ENCODE measurements at places on chromosomes 5 and 9.

DNA sequence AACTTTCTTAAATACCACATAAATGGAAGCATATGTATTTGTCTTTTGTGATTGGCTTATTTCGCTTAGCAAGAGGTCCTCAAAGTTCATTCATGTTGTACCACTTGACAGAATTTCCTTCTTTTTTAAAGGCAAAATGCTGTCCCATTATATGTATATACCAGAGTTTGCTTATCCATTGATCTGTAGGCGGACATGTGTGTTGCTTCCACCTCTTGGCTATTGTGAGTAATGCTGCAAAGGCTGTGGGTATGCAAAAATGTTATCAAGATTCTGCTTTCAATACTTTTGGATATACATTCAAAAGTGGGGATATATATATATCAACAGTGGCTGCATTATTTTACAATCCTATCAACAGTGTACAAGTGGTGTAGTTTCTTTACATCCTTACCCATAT is 271.0 kb downstream of the PRR16 start:
- DNase-seq: no peak

- DNase-seq: no peak
These were observed 46.3 kb downstream of the GGTA1 start for GRCh38 chr9:121453232-121453892.

- DNase-seq: no peak
These were observed 18.0 kb upstream of the CDC23 start for GRCh38 chr5:138230981-138231589.

DNA sequence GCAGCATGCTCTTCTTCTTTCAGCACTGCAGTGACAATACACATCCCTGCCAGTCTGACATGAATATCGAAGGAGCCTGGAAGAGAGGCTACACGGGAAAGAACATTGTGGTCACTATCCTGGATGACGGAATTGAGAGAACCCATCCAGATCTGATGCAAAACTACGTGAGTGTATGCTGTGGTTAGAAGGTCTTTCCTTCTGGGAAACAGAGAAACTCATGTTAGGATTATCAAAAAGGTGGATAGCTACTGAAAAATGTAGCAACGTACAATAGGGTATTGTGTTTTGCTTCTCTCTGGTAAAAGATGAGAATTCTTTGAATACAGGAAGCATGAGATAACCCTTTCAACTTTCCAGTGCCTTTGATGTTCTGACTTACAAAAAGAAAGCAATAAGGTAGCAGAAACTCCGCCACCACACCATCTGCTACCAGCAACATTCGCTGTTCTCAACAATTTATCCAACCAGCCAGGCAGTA is 133.3 kb downstream of the PCSK5 start:
- no peak for DNase-seq

DNA sequence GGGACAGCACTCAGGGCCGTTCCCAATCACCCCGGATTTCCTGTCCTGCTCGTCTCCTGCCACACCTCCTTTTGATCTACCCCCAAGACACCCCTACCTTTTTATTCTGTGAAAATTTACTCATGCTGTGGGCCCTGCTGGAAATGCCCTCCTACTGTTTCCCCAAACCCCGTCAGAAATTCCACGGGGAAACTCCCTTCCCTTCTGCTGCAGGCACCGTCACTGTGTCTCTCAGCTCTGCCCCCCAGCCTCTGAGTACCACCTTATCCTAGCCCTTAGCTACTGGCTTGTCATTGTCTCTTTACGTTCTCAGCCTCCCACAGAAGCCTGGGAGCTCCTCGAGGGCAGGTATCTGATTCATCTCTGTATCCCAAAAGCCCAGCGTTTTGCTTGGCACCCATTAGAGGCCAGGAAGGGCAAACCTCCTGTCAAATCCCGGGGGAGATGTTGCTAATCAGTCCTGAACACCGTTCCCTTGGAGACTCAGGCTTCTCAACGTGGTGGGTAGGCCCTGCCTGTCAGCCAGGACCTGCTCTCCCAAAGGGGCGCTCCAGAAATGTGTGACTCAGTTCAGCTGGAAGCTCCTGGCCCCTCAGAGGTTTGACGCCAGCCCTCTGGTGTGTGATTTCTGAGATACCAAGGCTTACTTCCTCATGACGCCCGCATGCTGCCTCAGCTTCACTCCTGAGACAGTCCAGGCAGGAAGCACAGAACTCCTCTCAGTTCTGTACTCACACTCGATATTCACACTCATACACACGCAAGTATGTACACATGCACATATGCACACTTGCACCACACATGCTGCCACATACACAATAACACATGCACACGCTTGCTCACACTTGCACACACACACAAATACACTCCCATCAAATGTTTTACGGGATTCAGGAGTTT is 50.7 kb upstream of the GRHPR start:
- no peak for DNase-seq

DNA sequence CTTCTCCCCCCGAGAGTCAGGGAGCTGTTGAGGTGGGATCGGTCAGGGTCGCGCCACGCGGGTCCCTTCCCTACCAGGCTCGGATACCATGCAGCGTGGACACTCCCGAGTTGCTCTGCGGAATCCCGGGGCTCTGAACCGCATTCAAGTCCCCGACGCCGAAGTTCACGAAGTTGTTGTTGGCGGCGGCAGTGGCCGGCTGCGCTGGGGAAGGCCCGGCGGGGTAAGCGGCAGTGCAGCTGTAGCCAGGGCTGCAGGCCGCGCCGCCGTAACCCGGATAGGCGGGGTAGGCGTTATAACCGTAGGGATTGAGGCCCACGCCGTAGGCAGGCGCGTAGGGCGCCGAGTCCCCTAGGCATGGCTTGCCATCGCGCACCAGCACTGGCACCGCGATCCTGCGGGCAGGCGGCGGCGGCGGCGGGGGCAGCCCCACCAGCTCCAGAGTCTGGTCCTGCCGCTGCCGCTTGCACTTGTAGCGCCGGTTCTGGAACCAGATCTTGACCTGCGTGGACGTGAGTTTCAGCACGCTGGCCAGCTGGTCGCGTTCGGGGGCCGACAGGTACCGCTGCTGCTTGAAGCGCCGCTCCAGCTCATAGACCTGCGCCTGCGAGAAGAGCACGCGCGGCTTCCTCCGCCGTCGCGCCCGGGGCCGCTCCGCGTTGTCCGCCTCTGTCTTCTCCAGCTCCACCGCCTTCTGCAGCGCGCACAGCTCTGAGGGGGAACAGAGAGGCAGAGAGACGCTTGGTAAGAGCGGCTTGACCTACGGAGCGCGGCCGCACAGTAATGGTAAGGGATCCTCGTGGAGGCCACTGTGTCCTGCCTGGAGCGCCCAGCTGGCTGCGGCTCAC is 2.3 kb downstream of the NKX2-5 start:
- DNase-seq: no peak

DNA sequence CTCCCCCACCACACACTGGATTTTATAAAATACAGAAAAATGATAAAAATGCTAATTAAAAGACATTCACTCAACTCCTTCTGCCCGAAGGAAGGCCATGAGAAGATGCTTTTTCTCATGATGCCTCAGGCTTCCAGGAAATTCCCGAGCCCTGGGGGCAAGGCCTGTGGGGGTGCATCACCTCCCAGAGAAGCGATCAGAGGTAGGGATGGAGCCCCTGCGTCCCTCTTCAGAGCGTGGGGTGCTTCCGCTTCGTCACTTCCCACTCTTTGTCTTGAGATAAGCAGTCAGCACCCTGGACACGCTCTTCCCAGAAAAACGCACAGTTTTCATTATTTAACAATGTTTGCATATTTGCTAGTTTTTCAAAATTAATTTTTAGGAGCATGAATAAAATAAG is 33.3 kb upstream of the SH3PXD2B start:
- DNase-seq: no peak

DNA sequence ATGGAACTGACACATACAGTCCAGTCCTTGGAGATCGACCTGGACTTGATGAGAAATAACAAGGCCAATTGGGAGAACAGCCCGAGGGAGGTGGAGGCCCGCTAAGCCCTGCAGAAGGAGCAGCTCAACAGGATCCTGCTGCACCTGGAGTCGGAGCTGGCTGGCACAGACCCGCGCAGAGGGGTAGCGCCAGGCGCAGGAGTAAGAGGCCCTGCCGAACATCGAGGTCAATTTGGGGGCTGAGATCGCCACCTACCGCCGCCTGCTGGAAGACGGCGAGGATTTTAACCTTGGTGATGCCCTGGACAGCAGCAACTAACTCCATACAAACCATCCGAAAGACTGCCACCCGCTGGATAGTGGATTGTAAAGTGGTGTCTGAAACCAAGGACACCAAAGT is 1610.1 kb upstream of the ACO1 start:
- DNase-seq: no peak
